ENCODE measurements at places on chromosomes 12 and 14.

DNA sequence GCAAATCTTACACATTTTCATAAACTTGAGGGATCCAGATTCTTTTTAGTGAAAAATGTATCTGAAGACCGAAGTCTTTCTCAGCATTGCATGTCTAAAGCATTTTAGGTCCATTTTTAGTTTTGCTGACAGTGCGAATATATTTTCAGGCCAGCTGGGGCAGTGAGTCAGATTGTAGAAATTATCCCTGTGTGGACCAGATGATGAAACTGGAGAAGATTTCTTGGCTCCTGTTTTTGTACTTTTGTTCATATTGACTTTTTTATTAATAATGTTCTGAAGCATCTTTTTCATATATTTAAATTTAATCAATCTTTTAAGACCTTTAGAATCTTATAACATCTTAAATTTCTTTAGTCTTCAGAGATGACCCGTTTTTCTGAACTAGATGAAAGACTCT lies 173.1 kb downstream of the FLRT2 start:
- DNase-seq, result no peak

DNA sequence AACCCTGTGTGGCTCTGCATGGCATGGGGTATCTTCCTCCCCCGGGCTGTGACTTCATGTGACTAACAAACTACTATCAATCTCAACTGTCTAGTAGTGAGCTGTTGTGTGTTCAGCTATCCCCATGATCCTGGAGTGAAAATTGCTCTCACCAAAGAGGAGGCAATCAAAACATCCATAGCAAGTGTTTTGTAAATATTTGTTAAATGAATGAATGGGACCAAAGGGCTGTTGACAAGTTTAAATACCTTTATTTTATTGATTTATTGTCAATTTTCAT lies 138.1 kb upstream of the CPM start:
- DNase-seq, result no peak

- DNase-seq, result no peak
These were observed 13.7 kb downstream of the TXNDC16 start for GRCh38 chr14:52538623-52539022.

- DNase-seq, result no peak
These were observed 199.5 kb downstream of the NUAK1 start for GRCh38 chr12:105939181-105939721.

DNA sequence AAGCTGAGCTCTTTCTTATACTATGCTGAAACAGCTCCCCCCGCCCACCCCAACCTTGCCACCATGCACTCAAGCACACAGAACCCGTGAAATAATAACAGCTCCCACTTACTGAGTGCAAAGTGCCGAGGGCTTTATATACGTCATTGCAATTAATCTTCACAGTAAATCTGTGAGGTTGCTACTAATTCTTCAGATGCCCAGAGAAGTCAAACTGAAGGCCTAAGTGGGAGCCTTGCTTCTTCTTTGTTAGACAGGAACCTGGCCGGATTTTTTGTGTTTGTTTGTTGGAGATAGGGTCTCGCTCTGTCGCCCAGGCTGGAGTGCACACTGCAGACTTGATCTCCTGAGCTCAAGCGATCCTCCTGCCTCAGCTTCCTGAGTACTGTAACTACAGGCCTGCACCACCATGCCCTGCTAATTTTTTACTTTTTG lies 34.0 kb downstream of the VCPKMT start:
- no peak for DNase-seq

GRCh38 chr12:45234139-45234865 lies 18.4 kb downstream of the ANO6 start:
- peak; percentile 70 for DNase-seq

DNA sequence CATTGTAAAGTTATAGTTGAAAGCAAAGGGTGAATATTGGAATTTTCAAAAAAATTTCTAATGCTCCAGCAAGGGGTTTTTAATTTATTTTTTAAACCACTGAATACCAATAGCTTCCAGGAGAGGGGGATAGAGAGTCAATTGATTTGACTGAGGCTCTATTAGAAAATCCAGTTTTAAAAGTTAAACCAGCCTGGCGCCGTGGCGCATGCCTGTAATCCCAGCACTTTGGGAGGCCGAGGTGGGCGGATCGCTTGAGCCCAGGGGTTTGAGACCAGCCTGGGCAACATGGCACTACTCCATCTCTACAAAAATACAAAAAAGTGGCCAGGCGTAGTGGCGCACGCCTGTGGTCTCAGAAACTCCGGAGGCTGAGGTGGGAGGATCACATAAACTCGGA lies 150.1 kb downstream of the SLC38A4 start:
- no peak for DNase-seq

- peak; percentile 55 for DNase-seq
These were observed 794 bp downstream of the SLC22A17 start for GRCh38 chr14:23351681-23352505.

GRCh38 chr14:65554837-65555236 lies 142.3 kb downstream of the FUT8 start:
- no peak for DNase-seq

GRCh38 chr14:42523666-42524065 lies 917.0 kb downstream of the LRFN5 start:
- DNase-seq, result no peak

DNA sequence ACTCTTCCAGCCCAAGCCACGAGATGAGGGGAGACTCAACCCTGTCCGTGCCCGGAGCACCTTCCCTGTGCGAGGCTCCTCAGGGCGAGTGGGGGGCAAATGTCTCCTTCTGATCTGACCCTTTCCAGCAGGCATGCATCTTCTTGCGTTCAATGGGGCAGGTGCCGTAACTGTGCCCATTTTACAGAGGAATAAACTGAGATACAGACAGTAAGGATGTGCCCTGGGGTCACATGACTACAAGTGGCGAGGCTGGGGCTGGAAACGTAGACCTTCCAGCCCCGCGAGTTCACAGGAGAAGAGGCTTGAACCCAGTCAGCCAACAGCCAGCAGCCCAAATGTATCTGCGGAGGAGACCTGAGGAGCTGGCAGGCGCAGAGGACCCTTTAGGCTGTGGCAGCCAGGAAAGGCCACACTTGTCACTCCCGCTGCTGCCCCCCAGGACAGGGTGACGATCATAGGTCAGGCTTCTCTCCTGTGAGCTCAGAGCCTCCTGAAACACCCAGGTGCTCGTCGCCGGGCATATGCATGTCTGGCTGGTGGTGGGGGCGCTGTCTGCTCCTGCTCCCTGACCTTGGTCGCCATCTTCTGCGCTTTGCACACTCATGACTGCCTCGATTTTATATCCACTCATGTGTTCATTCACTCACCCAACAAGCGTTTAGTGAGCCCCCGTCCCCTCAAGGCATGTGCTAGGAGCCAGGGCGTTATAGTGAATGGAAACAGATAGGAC lies 41.7 kb downstream of the CCDC88C start:
- no peak for DNase-seq

GRCh38 chr14:65594882-65595237 lies 182.3 kb downstream of the FUT8 start:
- DNase-seq, result no peak

GRCh38 chr14:69260861-69261564 lies 1.1 kb downstream of the GALNT16 start:
- no peak for DNase-seq

GRCh38 chr14:41490323-41490722 lies 116.4 kb upstream of the LRFN5 start:
- no peak for DNase-seq

DNA sequence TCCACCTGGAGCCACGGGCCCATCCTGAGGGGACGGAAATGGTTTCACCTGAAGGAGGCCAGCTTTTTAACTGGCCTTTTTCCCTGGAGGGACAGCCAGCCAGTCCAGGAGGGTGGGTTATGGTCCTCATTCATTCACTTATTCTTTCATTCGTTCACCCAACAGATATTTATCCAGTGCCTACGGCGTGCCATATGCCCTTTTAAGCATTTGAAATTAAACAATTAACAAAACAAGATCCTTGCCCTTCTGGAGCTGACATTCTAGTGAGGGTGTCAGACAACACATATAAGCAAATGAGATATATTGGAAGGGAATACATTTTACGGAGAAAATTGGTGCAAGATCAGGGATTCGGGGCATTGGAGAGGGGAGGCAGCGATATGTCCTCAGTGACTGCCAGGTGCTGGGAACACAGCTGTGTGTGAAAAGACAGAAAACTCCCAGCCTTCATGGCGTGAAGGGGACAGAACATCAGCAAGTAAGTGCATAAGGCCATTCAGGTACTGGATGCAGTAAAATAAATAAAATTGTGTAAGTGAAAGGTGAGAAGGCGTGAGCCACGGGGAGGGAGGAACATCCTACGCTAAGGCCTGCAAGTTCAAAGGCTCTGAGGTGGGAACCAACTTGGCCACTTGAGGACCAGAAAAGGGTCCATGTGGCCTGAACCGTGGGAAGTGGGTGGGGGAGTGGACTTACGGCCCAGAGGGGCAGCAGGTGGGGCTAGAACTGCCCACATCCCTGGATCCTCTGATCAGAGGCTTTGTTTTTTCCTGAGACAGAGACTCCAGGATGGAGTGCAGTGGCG lies 684 bp upstream of the ABCB9 start:
- DNase-seq, result no peak

DNA sequence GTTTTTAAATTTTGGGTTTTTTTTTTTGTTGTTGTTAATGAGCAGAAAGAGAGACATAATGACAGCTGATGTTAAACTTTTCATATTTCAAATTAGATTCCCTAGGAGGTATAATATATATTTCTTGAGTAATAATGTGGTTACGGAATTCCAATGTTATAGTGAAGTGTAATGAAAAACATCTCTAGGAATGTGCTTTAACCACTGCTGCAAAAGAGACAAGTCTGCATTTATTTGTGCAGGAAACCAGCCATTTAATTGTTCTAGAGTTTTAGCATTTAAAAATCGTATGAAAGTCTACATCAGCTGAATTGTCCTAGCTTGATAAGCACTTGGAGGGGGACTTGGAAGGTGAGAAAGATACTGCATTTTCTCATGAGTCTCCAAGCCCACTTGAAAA lies 14.3 kb downstream of the SERPINA10 start:
- DNase-seq, result no peak

DNA sequence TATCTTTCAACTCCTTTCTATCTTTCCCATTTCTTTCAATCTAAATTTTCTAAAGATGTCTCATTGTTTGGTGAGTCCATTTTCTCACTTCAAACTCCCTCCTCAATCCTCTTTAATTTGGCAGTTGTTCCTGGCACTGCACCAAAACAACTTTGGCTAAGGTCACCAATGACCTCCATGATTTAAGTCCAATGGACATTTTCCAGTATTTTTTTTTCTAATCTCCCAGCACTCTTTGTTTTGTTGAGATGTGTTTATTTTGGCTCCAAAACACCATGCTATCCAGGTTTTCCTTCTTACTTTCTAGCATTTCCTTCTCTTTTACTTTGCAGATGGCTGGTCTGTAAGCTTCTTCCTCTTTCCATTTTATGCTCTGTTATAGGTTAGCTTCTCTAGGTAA lies 42.5 kb upstream of the OTOGL start:
- no peak for DNase-seq

DNA sequence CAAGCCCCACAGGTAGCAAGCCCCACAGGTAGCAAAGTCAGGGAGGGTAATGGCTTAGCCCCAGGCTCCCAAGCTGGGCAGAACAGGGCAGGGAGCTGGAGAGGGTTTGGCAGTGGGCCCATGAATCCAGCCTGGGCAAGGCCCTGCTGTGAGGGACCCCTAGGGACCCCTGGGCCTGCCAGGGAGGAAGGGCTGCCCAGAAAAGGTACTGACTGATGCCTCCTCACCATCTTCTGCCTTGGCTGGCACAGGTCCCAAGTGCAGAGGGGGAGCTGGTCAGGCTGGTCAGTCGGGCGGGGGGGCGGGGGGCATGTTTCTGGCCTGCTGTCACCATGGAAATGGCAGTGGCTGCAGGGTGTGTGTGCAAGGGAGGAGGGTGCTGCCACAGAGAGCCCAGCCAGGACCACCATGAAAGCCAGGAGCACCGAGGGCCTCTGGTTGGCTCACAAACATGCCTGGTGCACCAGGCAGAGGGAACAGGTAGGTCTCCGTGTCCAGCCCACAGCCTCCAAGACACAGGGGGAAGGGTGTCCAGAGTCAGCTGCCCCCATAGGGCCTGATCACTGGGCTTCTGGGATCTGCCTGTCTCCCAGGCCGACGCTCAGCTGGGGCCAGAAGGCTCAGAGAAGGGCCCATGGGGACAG lies 1.5 kb upstream of the CRIP2 start:
- DNase-seq, result no peak

- DNase-seq, result no peak
These were observed 139.2 kb downstream of the KICS2 start for GRCh38 chr12:64082866-64083268.

GRCh38 chr12:92288561-92288960 lies 142.9 kb upstream of the BTG1 start:
- DNase-seq, result no peak

DNA sequence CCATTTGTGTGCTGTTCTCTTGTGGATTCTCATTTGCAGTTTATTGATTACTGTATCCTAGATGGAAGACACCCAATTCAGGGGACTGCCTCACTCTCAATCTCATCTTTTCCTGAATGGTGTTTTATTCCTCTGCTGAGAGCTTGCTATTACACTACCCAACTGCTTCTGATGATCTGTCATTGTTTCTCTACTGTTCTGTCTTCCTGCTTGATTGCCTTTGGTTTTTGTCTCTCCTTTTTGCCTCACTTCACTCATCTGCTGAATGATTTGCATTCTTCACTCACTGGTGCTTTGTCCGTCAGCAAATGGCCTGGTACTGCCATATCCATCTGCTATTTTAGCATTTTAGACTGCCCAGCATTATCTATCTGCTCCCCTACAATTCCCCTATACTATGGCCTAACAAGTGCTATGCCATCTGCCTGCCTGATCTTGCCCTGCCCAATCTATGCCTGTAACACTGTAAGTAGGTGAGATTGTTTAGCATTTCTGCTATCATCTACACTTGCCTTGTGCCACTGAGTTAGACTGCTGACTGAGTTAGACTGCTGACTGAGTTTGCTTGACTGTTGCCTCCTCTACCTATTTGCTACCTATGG lies 335.1 kb downstream of the GPHN start:
- no peak for DNase-seq

DNA sequence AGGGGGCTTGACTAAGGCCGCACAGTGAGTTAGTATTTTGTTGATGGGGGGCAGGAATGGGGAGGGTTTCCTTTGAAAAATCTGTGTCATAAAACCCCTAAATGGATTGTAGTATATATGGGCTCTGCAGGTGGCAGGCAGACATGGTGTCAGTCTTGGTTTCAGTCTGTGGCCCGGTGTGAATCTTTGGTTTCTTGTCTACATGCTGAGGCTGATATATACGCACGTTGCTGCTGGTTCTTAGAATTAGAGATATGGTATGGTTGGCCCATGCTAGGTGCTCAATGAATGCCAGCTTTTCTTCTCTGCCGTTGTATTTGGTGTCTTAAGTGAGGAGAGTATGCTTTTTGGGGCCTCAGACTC lies 73.1 kb downstream of the TSPAN9 start:
- no peak for DNase-seq

GRCh38 chr12:67137256-67137655 lies 131.9 kb upstream of the CAND1 start:
- no peak for DNase-seq

- DNase-seq, result no peak
These were observed 12.9 kb downstream of the ST8SIA1 start for GRCh38 chr12:22321638-22322037.

DNA sequence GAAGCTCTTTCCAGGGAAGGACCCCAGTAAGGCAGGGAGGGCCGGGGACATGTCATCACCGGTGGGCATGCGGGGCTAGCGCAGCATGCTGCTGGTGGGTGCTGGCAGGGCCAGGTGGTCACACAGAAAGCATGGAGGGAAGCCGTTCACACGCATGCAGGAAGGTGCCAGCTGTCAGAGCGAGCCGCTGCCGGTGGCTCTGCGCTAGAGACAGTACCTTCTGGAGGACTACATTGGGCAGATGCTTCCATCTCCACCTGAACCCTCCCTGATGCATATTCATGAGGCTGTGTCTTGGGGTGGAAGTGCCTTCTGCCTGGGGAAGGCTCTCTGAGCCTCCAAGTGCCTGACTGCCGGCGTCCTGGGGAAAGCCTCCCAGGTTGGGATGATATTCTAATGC lies 203.8 kb downstream of the CALM1 start:
- DNase-seq, result no peak

Data from left forelimb (tissue), 1 donor.